ENCODE measurements at places on chromosomes 3 and 15.

DNA sequence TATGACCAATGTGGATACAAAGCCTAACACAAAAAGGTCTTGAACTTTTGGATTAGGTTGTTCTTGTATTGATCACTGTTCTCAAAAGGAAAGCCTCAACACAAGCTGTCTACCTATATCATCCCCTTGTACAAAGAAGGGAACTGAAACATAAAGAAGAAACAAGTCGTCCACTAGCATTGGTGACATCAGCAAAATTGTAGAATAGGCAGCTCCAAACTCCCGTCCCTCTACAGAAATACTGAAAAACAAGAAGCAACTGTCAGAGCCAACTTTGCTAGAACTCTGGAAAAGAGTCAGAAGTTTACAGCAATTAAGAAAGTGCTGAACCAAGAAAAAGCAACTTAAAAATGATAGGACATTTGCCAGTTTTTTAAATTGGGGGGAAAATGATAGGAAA, 7.5 kb upstream of the NR1I2 start:
- DNase-seq: no peak

DNA sequence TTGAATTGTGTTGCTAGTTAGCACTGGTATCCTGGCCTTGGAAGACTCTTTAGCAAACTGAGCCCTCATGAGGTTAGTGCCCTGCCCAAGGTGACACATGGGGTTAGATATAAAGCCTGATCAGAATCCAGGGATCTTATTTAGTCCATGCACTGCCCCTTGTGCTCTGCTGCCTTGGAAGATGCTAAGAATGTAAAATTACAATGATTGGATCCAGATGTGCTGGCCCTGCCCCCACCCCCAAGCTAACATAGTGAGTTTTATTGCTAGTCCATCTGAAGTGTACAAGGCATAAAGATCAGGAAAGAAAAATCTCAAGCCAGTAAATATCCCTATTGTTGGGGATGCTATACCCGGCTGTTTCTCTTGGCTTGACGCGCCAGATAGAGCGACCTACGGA, 248.1 kb upstream of the C2CD4B start:
- DNase-seq: peak; percentile 72

DNA sequence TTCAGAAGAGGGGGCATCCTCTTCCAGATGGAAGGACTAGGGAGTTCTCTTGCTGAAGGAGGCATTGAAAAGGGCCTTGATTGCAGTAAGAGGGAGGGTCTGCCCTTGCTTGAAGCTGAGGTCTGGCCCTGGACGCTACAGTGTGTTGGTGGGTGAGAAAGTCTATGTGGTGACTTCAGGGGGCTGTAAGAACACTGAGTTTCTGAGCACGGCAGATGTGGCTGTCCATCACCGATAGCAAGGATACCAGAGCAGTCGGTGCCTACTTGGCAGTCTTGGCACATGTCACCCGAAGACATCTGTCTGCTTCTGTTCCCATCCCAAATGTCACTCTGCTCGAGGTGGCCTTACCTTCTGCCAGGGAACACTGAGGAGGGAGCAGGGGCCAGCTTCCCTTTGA, 631.1 kb upstream of the CFAP20DC start:
- DNase-seq: no peak

DNA sequence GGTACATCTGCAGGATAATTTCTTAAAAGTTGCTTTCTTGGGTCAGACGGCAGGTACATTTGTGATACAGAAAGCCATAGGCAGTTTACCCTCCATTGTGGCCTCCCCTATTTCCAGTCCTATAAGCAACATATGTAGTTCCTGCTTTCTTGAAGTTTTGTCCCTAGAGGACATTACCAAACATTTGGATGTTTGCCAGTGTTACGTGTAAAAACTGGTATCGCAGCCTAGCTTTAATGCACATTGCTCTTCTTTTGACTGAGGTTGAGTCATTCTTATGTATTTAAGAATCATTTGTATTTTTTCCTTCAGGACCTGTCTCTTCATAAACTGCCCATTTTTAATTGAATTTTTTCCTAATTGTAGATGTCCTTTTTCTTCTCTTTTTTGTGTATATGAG, 114.3 kb downstream of the DIPK2A start:
- DNase-seq: no peak

DNA sequence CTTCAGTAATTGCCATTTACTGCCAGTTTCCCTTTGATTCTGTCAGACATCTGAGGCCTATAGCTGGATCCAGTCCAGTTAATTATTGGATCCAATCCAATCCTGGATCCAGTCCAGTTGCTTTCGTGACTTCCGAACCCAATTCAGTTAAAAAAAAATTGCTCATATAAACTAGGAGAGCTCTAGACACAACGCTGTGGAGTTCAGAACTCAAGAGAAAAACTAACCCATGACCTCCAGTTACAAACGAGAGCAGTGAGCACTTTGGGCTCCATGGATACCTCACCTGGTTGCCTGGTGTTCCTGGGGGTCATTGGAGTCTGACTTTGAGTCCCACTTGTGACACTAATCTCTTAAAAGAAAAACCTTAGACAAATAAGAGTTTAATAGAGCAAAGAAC, 269.8 kb downstream of the THSD4 start:
- no peak for DNase-seq

DNA sequence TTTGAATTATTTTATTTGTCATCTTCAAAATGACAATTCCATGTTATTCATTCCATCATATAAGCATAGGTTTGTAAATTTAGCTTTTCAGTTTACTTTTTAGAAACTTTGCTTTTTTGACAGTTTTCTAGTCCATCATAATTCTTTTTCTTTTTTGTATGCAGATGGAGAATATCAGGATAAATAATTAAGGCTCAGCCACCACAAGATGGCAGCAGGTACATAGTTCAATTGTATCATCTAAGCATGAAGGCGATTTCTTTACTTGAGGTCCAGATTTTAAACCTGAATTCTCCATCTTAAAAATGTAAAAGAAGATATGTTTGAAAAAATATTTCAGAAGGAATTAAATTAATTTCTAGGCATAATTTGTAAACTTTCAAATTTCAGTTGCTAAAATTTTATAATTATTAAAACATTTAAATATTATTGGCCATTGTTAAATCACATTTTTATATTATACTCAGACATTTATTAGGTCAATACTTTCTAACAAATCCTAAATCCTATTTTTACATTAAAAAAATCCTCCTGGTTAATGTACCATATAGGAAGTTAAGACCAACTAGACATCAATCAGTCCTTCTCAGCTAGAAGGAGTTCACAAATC, 15.1 kb downstream of the PLSCR5 start:
- DNase-seq: peak; percentile 42

DNA sequence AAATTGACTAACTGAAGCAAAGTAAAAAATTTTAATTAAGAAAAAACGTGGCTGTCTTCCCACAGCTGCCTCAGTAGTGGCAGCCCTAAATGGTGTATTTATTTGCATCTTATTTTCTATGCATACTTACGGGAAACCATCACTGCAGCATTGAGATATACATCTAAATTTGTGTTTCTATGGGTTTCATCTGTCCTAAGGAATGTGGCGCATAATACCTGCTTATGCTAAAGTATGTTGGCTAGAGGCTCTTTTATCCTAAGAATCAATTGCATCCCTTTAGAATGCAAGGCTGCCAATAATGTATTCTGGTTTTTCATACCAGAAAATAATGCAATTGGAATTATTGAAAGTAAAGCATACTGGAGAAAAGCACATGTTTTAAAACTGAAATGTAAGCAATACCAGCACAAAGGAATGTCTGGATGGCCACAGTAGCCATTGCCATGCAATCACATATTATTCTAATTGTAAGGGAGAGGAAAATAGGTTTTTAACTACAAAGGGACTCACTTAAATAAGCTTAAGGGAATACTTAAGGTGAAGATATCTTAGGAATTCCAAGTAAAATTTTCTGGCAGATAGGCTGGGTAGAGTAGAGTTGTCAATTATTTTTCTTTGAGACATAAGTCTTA, 834.5 kb upstream of the NECTIN3 start:
- no peak for DNase-seq

- no peak for DNase-seq
These were observed 8.7 kb upstream of the PLCL2 start for GRCh38 chr3:16875876-16876550.

DNA sequence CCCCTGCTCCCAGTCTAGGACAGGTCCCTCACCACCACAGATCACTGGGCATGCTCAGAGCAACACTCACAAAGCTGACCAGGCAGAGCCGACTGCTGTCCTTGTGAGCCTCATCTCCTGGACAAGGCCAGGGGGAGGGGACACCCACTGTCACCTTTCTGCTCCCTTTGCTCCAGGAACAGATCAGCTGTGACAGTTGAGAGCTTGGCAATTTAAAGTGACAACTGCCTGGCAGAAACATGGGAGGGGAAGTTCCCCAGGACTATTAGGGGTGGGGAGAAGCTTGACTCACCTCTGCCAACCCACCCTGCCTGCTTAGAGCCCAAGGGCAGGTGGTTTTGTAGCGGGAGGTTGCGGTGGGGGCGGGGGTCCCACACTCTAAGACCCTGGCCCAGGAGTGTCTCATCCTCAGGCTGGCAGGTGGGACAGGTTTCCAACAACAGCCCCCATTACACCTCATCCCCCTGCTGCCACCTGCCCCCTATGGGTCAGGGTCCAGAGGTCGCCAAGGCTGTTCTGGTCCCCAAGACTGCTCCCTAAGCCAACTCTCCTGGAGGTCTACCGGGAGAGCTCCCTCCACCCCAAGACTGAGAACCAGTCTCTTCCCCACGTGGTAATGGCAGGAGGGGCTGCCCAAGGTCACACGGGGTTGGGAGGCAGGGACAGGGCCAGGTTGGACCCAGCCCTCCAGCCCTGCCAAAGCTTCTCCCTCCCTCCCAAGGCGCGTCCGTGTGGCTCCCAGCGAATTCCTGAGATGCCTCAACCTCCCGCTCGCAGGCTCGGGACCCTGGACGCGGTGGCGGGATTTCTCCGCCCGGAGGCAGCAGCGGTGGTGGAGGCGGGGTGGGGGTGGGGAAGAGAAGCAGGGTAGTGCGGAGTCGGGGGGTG, 80.4 kb downstream of the IQSEC1 start:
- DNase-seq: no peak

DNA sequence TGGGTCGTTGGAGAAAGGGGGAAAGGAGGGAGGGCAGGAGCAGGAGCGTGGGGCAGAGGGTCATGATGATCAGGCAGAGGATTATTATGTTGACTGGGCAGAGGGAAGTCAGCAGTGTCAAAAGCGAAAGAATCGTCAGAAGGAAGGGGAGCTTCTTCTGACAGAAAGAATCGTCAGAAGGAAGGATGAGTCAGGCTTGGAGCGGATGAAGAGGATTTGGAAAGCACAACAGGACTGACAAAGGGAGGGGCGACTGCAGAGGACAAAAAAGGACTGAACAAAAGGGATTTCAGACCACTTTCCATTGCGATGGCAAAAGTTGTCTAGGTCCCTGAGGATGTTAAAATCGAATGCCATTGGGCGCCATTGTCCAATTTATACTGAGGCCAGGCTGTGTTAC, 1053.5 kb downstream of the SI start:
- no peak for DNase-seq

GRCh38 chr3:97265237-97266005, 451.0 kb downstream of the EPHA6 start:
- DNase-seq: no peak

DNA sequence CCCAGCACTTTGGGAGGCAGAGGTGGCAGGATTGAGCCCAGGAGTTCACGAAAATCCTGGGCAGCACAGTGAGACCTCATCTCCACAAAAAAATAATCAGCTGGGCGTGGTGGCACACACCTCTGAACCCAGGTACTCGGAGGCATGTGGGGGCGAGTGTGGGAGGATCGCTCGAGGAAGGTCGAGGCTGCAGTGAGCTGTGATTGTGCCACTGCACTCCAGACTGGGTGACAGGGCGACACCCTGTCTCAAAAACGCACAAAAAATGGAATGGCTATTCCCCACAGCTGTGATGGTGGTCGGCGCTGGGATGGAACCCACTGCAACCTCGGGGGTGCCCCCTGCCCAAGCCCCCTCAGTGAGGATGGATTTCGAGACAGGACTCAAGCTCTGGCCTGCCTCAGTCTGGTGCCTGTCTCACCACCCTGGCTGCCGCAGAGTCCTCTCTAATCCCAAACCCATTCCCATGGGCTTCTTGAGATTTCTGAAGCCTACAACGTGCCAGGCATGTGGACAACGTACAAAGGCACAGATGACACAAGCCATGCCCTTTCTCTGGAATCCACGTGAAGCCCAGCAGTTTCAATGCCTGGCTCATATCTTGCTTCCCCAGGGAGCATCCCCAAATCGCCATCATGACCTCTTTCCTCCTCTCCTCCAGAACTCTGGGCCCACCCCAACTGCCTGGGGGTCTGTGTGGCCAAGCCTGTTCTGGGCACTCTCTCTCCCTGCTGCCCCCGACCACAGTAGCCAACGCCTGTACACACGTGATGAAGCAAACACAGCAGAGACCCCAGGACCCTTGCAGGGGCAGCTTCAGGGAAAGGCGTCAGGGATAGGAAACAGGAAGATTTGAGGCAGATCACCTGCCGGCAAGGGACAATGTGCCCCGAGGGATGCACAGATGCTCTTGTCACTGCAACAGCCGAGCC, 32.4 kb downstream of the ADAMTS17 start:
- DNase-seq: no peak
